ENCODE measurements at places on chromosomes 13 and 19.

GRCh38 chr19:11324748-11325389 is 14.6 kb downstream of the RAB3D start:
- DNase-seq, result no peak

DNA sequence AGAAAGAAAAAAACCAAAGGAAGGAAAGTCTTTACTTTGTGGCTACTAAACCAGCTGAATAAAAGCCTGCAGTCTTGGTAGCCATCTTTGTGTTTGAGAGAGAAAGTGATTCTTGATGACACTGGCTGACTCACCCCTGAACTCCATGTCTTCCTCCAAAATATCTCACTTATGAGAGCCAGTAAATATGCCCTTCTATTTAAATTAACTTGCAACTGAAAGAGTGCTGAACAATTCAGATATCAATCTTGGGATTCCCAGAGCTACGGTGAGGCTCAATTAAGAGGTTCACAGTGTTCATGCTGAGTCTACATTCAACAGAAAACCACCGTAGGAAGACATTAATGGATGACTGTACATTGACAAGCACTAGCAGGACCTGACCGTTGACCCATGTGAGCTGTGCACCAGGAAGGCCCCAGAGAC is 57.9 kb downstream of the KCTD12 start:
- DNase-seq, result no peak

GRCh38 chr13:39185326-39185725 is 147.1 kb downstream of the NHLRC3 start:
- no peak for DNase-seq

DNA sequence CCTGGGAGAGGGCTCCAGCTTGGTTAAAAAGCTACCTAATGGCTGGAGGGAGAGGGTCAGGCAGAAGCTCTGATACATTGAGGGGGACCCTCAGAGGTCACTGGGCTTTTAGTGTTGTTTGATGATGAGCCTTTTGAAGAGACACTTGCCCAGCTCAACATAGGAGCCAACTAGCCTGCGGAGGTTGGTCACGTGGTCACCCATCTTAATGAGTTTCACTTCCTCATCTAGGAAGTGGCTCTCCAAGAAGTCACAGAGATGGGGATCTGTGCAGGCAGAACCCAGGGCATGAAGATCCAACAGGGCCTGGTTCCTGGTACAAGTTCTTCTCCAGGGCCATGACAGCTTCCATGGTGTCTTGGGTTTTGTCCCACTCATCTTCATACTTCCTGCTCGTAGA is 33.4 kb downstream of the IPO5 start:
- no peak for DNase-seq

DNA sequence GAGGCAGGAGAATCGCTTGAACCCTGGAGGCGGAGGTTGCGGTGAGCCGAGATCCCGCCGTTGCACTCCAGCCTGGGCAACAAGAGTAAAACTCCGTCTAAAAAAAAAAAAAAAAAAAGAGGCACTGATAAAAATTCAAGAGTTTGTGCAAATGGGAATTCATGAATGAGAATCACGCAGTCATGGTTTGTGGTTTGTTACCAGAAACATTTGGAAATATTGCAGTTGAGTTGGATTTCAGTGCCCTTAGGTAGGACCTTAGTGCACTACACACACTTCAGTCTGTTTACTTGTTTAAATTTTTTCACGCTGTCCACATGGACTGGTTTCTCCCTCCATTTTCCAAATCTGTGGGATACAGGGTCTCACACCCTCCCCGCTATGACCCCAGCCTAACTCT is 28.4 kb downstream of the ZNF844 start:
- DNase-seq, result no peak

DNA sequence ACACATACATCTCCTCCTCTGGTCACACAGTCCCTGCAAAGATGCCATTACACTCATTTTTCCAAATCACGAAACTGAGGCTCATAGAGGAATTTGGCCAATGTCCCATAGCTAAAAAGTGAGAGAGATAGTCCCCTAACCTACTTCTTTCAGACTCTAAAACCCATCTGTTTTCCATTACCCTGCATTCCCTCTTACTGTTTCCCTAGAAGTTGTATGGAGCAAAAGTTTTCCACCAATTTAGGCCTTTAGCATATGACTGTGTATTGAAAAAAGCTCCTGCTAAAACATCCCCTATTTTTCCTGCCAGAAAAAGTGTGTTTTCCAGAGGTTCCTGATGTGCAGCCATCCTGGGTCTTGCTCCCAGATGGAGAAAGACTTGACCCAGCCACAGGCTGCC is 16.3 kb downstream of the SERP2 start:
- no peak for DNase-seq

DNA sequence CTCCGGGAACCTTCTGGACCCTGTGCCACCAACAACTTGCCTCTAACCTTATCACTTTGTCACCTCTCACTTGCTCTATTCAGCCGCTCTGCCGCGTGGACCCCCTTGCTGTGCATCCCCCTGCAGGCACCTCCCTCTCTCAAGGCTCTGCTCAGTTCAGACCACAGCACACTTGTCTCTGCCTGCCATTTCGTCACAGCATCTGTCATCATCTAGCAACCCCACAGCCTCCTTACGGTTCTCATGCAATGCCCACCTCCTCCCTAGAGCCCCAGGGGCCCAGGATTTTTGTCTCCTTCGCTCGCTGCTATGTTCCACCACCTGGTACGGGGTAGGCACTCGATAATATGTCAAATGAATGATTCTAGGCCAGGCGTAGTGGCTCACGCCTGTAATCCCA is 4.8 kb downstream of the HAUS8 start:
- no peak for DNase-seq

GRCh38 chr19:2474232-2475017 is 1.5 kb upstream of the GADD45B start:
- no peak for DNase-seq

- no peak for DNase-seq
These were observed 25.4 kb downstream of the RAB20 start for GRCh38 chr13:110536006-110536693.

- no peak for DNase-seq
These were observed 294.8 kb downstream of the TSHZ3 start for GRCh38 chr19:31054430-31054829.

Data from cerebellar nuclear complex (tissue), 1 donor.